ENCODE measurements at places on chromosomes 2 and 18.

DNA sequence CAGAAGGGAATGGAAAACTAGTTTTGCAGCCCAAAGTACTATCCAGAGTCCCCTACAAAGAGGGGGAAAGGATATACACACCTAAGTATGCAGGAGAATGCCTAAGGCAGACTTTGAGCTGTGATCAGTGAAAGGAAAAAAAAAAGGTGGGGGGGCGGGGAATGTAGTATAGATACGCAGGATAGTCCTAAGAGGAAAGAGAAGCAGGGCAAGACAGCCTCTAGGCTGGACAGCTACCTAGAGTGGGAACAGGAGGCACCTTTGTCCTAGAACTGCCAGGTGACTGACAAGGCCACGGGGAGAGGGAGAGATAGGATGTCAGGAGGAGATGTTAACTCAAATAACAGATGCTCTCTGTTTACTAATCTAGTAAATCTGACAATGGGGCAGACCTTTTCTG is 6.0 kb downstream of the REEP1 start:
- DNase-seq, result no peak

- no peak for DNase-seq
Observed at GRCh38 chr18:64287926-64288325, 139.0 kb upstream of the LINC00305 start.

DNA sequence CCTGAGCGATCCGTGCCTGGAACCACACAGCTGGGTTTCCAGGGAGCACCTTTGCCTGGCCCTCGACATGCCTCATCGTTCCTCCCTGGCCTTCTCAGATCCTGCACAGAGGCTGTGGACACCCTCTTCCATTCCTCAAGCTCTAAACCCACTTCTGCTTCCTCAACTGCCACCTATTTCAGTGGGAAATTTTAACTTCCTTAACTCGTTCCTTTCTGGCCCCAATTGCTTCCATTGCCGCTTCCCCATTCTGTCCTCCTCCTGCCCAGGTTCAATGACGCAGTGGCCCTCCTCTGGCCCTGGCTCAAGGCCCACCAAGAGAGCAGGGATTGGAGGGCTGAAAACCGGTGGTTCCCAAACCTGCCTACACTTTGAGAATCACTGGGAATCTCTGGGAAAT is 4.8 kb upstream of the B3GNT7 start:
- DNase-seq, result no peak

DNA sequence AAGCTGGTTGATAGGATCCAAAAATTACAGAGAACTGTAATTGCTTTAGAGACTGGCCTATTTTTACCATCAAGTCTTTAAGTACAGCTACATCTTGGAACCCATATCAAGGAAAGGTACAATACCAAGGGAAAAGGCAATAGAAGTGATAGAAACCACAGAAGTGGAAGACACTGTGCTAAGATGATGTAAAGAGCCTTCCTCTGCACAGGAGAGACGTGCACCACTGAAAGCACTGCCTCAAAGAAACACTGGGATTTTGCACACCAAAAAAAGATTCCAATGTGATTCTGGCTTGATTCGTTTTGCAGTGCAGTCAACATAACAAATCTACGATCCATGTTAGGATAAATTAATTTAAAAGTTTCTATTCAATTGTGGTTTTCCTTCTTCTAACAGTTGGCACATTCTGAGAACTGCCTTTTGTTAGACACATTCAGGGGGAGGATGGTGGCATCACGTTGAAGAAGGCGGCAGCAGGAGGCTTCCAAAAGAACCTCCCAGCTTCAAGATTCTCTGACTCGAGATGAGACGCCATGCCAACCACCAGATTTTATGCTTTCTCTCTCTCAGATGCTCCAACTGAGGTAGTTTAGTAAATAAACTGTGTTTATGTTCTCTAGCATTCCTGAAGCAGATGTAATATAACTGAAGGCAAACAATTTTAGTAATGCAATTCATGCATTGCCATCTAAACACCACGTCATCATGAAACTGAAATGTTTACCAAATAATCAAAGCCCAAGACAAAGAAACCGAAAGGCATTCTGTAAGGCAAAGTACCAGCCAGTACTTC is 102.9 kb downstream of the BCL2 start:
- no peak for DNase-seq

- DNase-seq, result no peak
Observed at GRCh38 chr2:138622613-138623012, 121.0 kb downstream of the SPOPL start.

GRCh38 chr2:235049069-235049468 is 97.3 kb downstream of the SH3BP4 start:
- DNase-seq, result no peak

GRCh38 chr2:192043216-192043870 is 151.4 kb downstream of the TMEFF2 start:
- DNase-seq, result no peak

GRCh38 chr2:1591978-1592907 is 152.1 kb downstream of the PXDN start:
- peak; percentile 59 for DNase-seq

- DNase-seq, result no peak
Observed at GRCh38 chr2:38152913-38153312, 77.0 kb upstream of the CYP1B1 start.

- DNase-seq, result no peak
Observed at GRCh38 chr2:11891028-11891427, 144.6 kb downstream of the LPIN1 start.
